Lung microvascular endothelial cell (primary cell): ENCODE measurements at places on chromosomes 3 and 15. TPM values are rescaled to one million over a fixed set of nuclear protein-coding genes. Genes with fewer than 3 reads are reported as not detected.

- no peak for DNase-seq
These were observed 75.9 kb downstream of the GABRG3 start for GRCh38 chr15:27046880-27047279.

- DNase-seq: no peak
These were observed 39.0 kb downstream of the MYH15 start for GRCh38 chr3:108471426-108471825.

The ZCWPW2 gene
- under 0.01 and 0.20 TPM in 2 replicates for total RNA-seq

The ACOX2 gene
- total RNA-seq: 0.44 and 0.60 TPM in 2 replicates

- DNase-seq: no peak
These were observed 156.9 kb downstream of the MEGF11 start for GRCh38 chr15:66096688-66097058.

GRCh38 chr15:96702589-96702988 lies 372.1 kb downstream of the NR2F2 start:
- DNase-seq: no peak
